ENCODE measurements at places on chromosomes 11 and 22. TPM values are rescaled to one million over a fixed set of nuclear protein-coding genes. Genes with fewer than 3 reads are reported as not detected.

SHISA8 gene
- 3.2 TPM for total RNA-seq

EIF3M gene
- 276 TPM for total RNA-seq

DNA sequence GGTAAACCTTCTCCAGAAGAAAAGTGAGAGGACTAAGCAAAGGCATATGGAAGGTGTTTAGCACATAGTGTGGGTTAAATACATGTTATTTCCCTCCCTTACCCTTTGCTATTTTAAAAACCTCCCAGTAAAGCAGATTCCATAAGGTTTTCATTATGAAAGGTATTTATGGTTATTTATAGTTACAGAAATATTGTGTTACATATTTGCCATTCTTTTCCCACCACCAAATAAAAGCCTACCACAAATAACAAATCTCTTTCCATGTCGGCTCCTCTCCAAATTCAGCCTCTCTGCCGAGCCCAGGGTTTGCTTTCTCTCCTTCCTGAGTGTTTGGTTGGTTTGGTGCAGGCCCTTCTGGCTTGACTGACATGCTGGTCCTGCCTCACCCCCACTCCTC is 64.4 kb downstream of the INSC start:
- no peak overlapping the region for H3K27ac ChIP-seq
- peaks cover 17% of the 10 kb centered on the region for H3K27me3 ChIP-seq
- H3K4me3 ChIP-seq, result no peak overlapping the region
- no peaks in the 10 kb centered on the region for H3K36me3 ChIP-seq
- DNase-seq, result no peak
- no peaks in the 10 kb centered on the region for H3K4me1 ChIP-seq

DNA sequence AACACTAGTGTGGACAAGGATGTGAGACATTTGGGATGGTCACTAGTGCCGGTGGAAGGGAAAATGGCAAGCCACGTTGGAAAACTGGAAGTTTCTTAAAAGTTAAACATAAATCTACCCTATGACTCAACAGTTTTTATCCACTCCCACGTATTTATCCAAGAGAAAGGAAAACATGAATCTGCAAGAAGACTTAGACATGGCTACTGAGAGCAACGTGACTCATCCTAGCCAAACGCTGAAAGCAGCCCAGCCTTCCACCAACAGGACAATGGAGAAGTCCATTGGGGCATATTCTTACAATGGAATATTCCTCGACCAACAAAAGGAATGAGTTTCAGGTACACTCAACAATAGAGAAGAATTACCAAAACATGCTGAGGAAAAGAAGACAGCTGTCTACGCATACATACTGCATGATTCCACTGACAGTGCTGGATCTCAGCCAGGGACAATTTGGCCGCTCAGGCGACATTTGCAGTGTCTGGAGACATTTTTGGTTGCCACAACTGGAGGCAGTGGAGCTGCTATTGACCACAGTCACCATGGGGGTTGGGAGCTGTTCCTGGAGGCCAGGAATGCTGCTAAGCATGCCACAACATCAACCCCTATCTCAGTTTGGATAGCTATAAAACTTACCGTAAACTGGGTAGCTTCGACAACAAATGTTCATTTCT is 21.2 kb downstream of the SYT13 start:
- no peaks in the 10 kb centered on the region for H3K36me3 ChIP-seq
- H3K4me3 ChIP-seq, result no peak overlapping the region
- DNase-seq, result no peak
- H3K27me3 ChIP-seq, result peaks cover 18% of the 10 kb centered on the region
- H3K4me1 ChIP-seq, result no peaks in the 10 kb centered on the region

DNA sequence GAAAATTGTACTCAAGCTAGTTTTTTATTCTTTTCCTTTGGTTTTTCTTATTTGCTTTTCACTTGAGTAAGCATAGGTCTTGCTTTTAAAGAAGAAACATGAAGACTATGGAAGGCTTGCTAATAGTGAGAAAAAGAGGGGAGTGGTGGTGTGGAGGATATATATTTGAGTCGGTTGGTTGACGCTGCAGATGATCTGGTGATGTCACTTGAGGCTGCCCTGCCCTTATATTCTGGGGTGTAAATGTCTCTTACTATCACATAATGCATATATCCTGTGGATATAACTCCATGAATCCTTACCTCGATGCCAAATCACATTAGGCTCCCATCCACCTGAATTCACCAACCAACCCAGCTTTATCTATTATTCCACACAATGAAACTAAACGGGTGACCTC is 2.9 kb downstream of the GRIA4 start:
- DNase-seq, result no peak
- peaks cover 44% of the 10 kb centered on the region for H3K27me3 ChIP-seq
- no peak overlapping the region for H3K4me3 ChIP-seq
- H3K27ac ChIP-seq, result no peak overlapping the region
- no peaks in the 10 kb centered on the region for H3K36me3 ChIP-seq
- H3K4me1 ChIP-seq, result peaks cover 17% of the 10 kb centered on the region
